CD8-positive, alpha-beta T cell (primary cell): ENCODE measurements at places on chromosomes 7 and 10.
A peak's percentile ranks its signal among the peaks of the same experiment; 100 is the strongest.

DNA sequence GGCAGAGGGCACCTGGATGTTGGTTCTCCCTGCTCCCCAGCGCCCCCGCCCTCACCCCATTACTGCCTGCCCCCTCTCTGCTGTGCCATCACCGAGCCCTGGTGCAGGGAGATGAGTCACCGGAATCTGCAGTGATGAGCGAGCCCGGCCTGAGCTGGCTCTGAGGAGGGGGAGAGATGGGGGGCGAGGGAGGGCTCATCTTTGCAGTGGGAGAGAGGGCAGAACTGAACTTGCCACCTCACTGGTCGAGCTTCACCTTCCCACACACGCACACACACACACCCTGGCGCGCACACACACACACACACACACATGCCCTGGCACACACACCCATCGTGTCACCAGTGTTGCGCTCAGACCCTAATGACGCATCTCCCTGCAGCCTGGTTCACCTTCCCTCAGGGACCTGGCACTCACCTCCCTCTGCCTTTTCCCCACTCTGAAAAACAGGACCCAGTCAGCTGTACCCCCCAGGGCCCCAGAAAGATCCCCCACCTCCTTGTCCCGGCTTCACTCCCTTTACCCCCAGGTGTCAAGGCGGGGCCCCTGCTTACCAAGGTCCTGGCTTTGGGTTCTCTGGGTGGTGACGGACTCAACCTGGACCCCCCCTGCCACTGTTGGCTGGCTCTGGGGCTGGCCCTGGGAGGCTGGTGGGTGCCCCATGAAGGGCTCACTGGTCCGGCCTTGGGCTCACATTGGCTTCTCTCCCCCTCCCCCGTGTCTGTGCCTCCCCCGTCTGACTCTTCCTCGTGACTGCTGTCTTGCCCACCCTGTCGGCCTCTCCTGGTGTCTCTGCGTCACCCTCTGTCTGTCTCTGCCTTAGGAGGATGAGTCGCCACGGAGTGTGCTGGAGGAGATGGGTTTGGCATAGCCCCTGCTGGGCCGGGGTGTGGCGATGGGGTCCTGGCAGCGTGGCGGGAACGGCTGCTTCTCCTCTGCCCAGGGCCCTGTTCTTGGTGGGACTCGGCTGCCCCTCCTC is 5.4 kb downstream of the VGF start:
- no peak for DNase-seq

GRCh38 chr7:18778594-18778993 is 283.0 kb downstream of the HDAC9 start:
- DNase-seq = no peak

GRCh38 chr7:11155883-11156282 is 182.2 kb downstream of the PHF14 start:
- DNase-seq = no peak

GRCh38 chr10:43141421-43141820 is 3.2 kb downstream of the CSGALNACT2 start:
- DNase-seq = no peak

- DNase-seq = no peak
These were observed 51.5 kb downstream of the CHST15 start for GRCh38 chr10:124041675-124042445.

- no peak for DNase-seq
These were observed 52.1 kb downstream of the MACC1 start for GRCh38 chr7:20165146-20165510.

- no peak for DNase-seq
These were observed 8.5 kb downstream of the LRIT2 start for GRCh38 chr10:84216834-84217233.

DNA sequence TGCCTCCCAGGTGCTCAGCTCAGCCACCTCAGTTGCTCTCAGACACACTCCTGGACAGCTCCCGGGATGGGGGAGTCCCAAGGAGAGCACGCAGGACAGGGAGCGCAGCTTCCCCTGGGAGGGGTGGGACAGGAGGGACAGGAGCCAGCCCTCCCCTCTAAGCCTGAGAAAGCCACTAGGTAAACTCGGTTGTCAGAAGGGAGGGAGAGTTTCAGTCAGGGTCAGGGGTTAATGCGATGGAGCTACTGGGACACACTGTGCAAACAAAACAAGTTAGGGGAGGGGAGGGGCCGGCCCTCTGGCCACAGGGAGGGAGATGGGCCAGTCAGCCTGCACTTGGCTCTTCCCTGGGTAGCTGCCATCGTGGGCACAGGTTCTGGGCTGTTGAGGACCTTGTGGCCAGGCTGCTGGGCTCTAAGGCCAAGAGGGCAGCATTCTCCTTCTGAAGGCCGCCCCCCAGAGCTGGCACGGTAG is 31.1 kb downstream of the KAZALD1 start:
- DNase-seq = no peak

DNA sequence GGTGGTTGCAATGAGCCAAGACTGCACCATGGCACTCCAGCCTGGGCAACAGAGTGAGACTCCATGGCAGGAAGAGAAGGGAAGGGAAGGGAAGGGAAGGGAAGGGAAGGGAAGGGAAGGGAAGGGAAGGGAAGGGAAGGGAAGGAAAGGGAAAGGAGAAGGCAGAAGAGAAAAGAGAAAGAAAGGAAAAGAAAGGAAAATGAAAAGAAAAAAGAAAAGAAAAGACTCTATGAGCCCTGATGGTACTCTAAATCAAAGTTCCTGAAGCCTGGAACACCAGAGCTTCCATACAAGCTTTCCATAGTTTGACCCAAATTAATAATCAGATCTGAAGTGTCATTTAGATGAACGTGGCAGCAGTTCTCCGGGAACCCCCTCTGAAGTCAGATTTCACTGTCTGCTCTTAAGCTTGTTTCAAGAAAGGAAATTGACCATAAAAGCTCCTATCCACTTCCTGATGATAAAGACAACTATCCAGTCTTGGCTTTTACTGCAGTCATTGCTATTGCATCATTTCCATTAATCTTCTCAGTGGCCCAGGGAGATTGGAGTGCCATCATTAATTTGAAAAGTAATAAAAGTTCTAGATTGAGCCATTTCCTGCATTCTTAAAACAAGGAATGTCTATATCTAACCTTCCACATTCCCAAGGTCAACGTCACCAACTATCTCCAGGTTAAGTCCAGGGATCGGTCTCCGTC is 44.2 kb upstream of the FRMD4A start:
- no peak for DNase-seq

DNA sequence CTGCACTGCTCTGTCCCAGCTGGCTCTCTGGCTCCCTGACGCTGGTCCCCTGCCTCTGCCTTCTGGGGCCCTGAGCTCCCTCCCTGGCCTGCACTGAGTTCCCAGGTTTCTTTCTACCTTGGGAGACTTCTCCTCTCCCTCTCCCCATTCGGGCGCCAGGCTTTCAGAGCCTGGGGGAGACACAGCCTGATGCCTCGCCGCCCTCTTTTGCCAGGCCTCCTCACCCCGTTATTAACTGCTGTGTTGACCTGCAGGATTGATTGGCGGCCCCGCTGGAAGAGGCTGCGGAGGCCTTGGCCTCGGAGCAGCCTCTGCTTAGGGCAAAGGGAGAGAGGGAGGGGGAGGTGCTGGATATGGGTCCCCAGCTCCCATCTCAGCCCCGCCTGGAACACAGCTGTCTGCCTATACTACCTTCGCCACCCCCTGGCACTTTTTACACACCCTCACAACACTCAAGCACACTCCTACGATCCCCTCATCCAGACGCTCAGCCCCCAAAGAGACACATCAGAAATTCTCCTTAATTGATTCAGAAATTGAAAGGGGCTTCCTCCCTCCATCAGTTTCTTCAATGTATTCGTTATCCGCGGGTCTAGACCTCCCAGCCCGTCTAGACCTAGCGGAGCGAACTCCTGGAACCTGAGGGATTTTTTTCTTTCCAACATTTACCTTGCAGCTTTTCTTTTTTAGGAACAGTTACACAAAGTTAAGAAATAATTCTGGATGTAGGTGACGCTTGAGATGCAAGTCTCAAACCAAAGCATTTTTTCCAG is 7.1 kb upstream of the PAX2 start:
- DNase-seq = no peak

DNA sequence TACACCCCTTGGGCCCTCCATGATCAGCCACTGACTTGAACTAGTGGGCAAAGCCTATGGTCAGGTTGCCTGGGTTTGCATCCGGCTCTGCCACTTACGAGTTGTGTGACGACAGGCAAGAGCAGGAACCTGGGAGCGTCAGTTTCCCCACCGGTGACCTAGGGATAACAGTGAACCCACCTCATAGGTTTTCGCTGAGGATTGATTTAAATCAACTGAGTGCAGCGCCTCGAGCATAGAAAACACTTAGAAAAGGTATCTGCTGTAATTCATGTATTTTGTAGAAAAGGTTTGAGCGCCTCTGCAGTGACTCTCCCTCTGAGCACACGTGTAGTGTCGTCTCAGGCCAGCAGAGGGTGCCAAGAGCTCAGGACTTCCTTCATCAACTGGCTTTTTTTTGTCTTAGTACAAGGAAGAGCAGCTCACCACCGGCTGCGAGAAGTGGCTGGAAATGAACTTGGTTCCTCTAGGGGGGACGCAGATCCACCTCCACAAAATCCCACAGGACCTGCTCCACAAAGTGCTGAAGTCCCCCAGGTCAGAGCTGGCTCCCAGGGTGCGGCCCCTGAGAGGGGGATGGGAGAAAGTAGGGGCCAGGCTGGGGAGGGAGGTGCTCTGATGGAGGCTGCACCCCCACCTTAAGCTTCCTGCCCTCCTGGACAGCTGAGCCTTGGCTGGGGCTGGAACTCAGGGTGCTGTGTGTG is 27.7 kb downstream of the BTBD16 start:
- DNase-seq = peak; percentile 77

DNA sequence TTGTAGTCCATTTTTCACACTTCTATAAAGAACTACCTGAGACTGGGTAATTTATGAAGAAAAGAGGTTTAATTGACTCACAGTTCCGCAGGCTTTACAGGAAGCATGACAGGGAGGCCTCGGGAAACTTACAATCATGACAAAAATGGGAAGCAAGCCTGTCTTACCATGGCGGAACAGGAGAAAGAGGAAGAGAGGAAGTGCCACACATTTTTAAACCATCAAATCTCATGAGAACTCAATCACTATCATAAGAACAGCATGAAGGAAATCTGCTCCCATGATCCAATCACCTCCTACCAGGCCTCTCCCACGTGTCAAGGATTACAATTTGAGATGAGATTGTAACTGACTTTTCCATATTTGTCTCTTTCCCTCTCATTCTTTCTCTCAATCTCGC is 9.3 kb upstream of the PNPLA8 start:
- no peak for DNase-seq

- DNase-seq = no peak
These were observed 87.9 kb upstream of the GTF2I start for GRCh38 chr7:74569501-74570075.

- DNase-seq = no peak
These were observed 306.1 kb downstream of the DGKB start for GRCh38 chr7:14596421-14596820.

GRCh38 chr7:93941945-93942344 is 20.4 kb downstream of the GNG11 start:
- DNase-seq = no peak

DNA sequence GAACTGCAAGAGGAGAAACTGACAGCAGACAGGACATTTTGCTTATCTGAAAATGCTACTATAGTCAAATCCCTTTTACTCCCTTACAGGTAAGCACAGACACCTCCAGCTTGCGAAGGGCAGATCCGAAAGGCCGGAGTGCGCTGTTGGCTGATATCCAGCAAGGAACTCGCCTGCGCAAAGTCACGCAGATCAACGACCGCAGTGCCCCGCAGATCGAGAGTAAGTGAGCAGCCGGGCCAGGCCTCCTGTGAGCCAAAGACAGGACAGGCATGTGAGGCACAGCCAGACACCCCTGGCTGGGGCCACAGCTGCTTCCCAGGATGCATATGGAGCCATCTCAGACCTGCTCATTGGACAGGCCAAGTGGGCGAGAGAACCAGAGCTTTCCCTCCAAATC is 69.4 kb downstream of the WIPF3 start:
- DNase-seq = no peak

GRCh38 chr10:58930500-58930899 is 245.9 kb upstream of the PHYHIPL start:
- DNase-seq = no peak

DNA sequence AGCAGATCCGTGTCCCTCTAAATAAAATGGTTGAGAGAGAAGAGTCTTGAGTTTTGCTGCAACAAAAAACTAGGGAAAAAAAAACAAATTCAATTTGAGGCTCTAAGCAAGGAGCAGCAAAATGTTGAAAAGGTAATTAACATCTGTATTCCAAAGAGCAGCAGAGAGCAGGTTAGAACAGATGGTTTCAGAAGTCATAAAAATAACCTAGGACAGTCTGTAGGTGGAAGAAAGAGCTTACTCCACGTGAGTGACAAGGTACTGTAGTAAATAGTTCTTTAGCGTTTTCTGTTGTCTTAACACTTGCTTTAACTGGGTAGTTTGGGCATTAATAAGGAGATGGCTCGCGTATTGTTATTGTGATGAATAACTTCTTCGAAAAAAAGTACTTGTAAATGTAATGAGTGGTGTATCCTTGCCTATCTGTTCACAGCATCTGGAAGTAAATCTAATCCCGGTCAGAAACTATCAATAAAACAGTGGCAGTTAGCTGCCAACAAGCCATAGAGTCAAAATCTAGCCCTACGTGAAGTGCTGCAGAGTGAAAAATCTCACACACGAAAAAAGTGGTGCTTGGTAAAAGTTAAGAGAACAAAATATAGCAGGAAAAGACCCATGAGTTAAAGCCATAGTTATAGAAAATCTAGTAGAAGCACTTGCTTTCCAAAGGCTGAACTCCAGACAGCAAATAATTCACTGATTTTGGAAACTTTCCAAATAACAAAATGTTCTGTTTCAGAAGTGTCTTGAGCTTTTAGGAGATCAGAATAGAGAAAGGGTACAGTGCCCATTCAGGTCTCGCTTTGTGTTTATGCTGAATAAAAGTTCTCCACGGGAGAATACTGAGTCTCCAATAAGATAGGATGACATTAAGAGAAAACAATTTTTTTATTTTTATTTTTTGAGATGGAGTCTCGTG is 49.3 kb upstream of the PARD3 start:
- DNase-seq = no peak

DNA sequence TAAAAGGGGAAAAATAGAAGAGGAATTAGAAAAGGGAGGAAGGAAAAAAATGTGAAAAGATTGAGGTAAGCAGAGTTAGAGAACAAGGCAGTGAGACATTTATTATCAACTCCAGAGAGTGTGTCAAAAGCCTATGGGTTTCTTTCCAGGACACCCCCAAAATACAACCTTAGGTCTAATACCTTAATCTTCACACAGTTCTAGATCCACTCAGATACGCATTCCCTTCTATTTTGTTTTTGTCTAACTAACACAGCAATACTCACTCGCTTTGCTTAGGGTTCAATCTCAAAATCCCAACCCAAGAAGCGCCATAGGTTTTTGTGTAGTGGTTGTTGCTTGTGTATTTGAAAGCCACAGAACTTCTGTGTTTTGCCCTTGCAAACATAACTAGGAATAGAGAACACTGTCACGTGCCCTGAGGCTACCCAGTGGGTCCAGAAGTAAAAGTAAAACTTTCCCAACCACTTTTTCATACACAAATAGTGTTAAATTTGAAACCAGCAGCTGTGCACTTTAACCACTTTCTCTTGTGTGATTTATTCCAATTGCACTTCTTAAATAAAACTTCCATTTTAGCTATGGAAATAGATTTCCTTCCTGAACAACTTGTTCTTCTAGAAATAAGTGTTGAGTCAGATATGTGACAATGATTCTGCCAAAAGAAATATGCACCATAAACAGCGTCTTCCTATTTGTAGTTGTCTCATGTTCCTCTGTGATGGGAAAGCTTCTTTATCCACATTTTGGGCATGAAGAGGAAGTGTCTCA is 414.7 kb upstream of the GHITM start:
- no peak for DNase-seq
